Muscle of back (tissue), 13 donors: ENCODE measurements at places on chromosomes 5 and 9.

GRCh38 chr9:84310883-84311282 lies 29.7 kb downstream of the SLC28A3 start:
- no peak for DNase-seq

DNA sequence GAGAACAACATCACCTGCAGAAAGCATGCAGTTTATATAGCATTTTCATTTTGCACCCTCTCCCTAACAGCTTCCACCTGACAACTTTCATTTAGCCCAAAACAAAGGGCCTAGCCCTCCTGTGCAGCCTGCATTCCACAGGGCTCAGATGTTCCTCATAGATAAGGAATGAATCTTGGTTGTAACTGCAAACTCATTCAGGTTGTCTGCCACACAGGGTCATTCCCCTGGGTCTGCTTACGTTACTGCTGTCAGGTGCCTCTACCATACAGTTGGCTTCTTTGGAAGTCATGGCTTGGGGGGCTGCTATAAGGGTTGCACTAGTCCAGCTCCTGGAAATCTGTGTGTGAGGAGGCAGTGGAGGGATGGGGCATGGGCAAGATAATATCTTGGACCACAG lies 2.7 kb upstream of the DCP2 start:
- no peak for DNase-seq

GRCh38 chr5:87340716-87341115 lies 72.0 kb downstream of the CCNH start:
- DNase-seq: no peak

DNA sequence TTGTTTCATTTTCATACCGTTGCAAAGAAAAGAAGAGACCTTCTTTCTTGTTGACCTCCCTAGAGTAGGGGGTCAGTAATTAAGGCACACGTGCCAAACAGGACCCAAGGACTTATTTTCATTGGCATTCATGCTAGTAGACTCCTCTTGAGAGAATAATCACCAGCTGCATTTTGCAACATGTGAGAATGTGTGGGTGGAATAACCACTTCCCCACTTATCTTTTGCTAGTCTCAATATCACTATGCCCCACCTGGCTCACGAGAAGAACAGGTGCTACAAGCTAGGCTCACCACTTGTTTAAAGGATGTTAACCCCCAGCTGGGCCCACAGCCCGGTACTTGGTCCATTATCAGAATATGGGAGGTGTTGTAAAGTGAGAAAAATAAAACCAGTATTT lies 460.7 kb upstream of the MEF2C start:
- DNase-seq: no peak

DNA sequence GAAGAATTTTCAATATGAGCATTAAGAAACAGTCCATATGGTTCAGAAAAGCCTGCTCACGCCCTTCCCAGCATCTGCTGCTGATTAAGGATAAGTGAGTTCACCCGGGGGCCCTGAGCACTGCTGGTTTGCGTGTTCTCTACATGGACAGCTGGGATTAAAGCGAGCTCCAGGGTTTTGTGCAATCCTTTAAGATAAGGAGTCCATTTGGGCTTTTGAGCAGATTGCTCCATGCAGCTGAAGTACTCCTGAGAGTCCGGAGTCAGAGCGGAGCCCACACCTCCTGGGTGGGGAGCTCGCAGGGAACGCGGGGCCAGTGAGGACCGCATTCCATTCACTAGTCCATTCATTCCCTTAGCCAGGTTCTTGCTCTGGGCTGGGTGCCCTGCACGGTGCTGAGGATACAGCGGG lies 149.3 kb upstream of the COL5A1 start:
- peak; percentile 83 for DNase-seq

- no peak for DNase-seq
Measured at GRCh38 chr5:82335806-82336205, 57.7 kb upstream of the RPS23 start.

- DNase-seq: no peak
Measured at GRCh38 chr5:178993236-178993765, 1.8 kb downstream of the GRM6 start.

DNA sequence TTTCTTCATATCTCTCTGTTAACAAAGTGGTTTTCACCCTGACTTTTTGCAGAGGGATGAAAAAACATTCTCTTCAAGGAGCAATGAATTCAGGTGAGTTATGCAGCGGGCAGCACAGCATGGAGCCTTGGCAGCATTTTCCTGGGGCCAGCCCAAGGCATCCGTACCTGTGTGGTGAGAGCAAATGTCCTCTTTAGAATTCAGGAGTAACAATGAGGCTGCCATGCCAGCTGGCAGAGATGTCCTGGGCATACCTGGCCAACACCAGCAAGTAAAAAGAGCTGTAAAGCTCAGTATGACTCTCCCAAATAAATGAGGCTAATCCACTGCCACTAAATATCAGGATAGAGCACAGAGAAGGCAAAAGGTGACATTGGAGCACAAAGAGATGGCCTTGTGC lies 277.6 kb upstream of the TRPC7 start:
- no peak for DNase-seq

DNA sequence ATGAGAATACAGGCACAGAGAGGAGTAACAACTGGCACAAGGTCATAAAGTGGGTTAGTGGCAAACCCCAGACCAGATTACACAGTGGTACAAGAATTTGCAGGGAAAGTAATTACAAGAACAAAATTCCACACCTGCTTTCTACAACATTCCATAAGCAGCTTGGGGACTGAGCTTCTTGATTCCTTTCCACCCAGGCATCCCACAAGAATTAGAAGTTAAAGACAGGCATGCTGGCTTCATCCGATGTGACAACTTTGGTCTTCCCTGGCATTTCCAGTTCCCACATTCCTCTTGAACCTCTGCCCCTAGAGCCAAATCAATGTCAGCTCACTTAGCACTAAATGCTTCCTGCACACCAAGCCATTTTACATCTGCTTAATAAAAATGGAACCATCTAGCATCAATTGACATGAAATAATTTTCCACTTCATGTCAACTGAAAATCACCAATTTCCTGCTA lies 435.8 kb upstream of the PAPPA start:
- DNase-seq: no peak

DNA sequence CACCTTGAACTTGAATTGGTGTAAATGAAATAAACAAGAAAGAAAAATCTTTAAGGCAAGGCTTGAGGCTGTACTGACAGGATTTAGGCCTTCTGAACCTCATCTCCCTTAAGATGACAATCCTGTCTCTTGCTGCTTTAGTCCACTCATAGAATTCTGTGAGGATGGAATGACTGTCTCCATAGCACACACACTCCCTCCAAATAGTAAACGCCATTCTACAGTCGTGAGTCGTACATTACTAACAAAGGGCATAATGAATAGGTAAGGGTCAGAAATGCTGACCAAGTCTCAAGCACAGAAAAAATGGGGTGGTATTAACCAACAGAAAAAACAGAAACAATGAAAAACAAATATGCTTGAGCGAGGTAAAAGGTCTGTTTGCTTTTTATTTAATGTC lies 71.8 kb upstream of the SIMC1 start:
- DNase-seq: no peak

- DNase-seq: peak; percentile 75
Measured at GRCh38 chr9:121598965-121599871, 52.2 kb upstream of the DAB2IP start.

DNA sequence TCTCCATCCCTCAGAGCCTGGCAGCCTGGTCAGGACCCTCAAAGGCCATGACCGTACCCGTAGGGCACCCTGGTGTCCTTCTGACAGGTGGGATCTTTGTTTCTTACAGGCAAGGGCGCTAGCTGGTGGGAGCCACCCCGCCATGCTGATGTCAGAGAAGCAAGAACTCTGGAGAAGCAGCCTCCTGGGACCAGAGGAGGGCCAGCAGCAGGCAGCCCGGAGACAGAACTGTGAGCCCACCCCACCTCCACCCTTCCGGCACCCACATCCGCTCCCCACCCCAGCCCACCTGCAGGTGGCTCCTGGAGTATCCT lies 42.2 kb upstream of the IL17B start:
- no peak for DNase-seq

- no peak for DNase-seq
Measured at GRCh38 chr5:33425314-33425713, 15.5 kb upstream of the TARS1 start.

DNA sequence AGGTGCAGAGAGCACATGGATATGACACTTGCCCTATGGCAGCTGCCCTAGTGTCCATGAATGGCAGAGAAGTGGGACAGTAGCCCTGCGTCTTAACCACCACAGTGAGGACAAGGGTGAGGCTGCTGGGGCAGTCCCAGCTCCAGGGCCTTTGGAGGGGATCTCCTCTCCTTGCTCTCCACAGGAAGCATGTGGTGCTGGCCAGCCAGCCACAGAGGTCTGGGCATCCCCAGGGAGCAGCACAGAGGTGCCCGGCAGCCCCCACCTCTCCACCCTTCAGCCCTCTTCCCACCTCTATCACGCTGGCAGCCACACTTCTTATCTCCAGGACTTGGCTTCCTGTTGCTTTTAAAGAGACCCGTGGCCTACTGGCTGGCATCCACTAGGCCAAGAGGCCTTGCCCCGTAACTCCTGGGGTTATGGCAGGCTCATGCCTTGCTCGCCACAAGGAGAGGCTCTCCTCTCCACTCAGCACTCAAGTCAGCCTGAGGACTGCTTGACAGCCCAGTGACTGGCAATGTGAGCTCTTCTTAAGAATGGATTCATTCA lies 21.9 kb downstream of the CSF2 start:
- DNase-seq: no peak

GRCh38 chr9:90099262-90099963 lies 494.6 kb downstream of the GADD45G start:
- DNase-seq: peak; percentile 55

GRCh38 chr9:136552117-136552703 lies 6.4 kb upstream of the NOTCH1 start:
- peak; percentile 55 for DNase-seq

DNA sequence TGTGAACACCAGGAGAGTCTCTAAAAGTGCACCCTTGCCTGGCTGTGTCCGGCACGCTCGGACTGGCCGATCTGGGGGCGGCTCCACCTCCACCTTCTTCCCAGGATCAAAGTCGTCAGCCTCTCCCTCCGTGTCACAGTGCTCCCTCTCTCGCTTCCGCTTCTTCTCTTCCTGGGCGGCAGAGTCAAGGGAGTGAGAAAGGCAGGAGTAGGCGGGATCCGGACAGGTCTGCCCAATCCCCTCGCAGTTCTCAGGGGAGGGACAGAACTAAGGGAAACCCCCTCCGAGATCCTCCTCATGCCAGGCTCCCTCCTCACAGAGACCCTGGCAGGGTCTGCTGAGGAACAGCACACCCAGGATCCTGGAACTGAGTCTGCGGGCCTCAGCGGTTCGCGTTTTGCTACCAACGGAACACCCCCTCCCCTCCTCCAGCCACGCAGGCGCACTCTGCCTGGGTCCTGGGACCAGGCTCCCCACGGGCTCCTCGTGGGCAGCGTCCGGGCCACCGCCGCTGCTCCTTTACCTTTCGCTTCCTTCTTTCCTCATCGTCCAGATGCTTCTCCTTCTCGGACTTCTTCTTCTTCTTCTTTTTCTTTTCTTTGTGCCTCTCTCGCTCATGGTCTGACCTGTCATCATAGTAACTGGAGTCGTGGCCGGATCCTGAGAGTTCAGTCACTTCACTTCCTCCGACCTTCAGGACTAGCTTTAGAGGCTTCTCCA lies 1.3 kb downstream of the BRD9 start:
- DNase-seq: no peak

DNA sequence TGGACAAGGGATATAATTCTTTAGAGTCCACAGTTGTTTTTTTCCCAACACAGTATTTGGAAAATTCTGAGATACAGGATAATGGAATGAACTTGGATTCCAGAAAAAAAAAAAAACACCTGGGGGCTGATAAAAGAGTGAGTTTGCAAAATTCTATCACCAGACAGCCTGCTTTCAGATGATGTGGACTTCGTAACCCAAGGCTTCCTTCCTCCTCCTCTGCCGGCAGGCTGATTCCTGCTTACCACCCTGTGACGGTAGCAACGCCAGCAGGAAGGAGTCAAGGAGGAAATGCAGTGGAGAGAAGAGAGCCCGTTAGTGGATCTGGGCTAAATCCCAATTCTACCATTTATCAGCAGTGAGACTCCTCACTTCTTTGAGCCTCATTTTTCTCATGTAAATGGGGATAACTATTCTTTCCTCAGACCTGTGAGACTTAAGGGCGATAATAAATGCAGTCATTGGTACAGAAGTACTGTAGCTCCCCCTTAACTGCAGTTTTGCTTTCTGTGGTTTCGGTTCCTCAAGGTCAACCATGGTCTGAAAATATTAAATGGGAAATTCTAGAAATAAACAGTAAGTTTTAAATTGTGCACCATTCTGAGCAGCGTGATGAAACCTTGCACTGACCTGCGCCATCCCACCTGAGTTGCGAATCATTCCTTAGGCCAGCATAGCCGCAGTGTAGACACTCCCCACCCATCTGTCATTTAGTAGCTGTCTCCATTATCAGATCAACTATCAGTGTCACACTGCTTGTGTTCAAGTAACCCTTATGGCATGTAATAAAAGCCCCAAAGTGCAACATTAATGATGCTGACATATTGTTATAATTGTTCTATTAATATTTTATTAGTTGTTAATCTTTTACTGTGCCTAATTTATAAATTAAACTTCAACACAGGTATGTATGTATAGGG lies 71.4 kb downstream of the DCP2 start:
- DNase-seq: no peak

GRCh38 chr5:69368458-69369339 lies 621 bp downstream of the AK6 start:
- DNase-seq: peak; percentile 41

DNA sequence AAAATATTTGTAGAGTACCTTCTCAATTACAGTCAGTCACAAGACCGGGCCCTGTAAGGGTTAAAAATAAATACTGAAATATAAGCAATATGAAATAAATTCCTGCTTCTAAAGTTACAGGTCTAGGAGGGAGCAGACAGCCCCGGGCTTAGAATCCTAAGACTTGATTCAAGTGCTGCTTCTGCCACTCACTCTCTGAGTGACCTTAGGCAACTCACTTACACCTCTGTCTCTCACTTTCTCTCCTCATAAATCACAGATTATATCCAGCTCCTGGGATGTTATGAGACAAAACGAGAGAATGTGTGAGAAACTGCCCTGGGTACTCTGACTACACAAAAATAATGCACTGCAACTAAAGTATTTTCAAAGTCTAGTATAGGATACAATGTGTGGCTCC lies 101.9 kb downstream of the PDE4D start:
- DNase-seq: no peak

- peak; percentile 92 for DNase-seq
Measured at GRCh38 chr5:140322751-140323731, 20.1 kb upstream of the PFDN1 start.

DNA sequence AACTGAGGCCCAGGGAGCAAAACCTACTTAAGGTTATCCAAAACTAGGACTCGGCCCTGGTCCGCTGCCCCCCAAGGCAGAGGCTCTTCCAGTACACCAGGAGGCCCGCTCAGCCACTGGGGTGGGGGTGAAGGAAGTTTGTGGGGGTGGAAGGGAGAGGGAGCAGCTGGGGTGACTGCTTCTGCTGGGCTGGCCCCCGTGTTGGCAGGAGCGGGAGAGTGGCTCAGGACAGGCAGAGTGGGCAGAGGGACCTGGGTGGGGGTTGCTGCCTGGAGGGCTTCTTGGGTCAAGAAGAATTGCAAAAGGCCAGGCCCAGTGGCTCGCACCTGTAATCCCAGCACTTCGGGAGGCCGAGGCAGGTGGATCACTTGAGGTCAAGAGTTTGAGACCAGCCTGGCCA lies 8.2 kb upstream of the TRIM14 start:
- DNase-seq: no peak

- DNase-seq: no peak
Measured at GRCh38 chr5:33075731-33076130, 364.6 kb downstream of the NPR3 start.
